ENCODE measurements at places on chromosomes 7 and 10.

DNA sequence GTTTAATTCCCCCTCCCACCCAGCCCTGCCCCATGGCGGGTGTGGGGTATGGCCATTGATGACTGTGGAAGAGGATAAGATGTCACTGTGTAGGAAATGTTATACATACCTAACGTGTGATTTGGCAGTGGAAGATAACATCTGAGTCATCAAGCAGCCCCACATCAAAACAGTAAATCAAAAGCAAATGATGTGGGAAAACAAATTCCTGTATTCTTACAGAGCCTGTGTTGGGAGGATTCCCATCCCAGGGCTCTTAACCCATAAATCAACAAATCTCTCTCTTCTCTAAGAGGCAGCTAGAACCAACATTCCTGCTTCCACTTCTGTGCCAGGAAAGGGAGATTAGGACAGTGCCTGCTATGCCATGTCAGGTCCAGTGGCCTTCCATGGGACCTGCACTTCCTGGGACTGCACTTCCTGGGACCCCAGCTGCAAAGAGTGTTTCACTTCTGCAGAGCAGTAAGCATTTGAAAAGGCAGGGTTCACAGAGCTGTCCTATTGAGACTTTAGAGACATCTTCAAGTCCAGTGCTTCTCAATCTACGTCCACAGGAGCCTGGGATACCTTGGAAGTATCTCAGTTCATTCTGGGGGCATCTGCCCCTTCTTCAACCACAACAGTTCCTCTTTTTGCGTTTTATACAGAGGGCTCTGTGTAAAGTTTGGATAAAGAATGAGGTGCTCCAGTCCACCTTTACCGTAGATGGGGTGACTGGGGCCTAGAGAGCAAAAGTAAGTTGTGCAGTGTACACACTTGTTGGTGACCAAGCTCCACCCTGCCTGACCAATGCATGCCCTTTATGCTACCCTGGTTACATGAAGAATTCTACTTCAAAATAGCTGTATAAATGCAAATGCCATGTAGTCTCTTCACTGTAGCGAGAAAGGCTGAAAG, 45.7 kb downstream of the ATXN7L1 start:
- no peak for DNase-seq

- DNase-seq = no peak
These were observed 3.7 kb downstream of the SUFU start for GRCh38 chr10:102507521-102507920.

DNA sequence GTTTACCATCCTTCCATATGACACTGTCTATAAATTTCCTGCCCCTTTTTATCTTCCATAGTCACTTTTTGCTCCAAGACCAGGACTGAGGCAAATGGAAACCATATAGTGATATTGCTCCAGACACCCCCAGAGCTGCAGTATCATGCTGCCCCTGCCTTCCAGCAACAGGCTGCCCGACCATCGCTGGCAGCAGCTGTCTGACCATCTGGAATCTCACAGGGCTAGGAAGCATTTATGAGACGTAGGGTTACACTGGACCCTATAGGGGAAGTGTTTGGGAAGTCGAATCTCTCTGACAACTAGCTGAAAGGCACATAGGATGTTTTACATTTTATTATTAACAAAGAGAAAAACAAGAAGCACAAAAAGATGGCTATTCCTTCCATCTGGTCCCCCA, 19.4 kb downstream of the ENO4 start:
- DNase-seq = no peak

DNA sequence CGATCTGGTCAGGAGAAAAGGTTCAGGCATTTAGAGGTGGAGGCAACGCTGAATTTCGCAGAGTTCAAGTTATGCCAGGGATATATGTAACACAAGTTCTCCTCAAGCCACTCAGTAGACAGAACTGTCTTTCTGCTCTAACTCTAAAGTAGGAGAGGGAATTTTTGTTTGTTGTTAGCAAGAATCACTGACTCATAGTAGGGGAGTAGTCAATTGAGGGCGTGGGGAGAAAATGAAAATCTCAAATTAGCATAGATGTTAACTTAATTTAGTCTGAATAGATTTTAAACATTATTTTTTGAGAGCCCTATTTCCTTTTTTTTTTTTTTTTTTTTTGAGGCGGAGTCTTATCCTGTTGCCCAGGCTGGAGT, 34.6 kb downstream of the PSMC2 start:
- no peak for DNase-seq

DNA sequence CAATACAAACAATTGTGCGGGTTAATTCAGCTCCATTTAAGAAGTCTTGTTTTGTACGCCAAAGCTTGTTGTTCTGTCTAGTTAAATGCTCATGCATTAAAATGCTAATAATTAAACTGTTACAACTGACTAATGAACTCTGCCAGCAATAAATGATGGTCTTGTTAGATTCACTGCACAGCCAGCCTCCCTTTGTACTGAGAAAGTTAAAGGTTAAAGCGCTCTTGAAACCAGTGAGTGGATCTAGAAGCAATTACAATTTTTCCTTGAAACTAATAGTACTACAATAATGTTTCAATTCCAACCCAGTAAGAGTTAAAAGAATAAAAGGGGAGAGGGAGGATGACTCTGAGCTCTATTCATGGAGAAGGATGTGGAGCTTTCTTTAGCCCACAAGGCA, 233.0 kb downstream of the EMX2 start:
- no peak for DNase-seq

DNA sequence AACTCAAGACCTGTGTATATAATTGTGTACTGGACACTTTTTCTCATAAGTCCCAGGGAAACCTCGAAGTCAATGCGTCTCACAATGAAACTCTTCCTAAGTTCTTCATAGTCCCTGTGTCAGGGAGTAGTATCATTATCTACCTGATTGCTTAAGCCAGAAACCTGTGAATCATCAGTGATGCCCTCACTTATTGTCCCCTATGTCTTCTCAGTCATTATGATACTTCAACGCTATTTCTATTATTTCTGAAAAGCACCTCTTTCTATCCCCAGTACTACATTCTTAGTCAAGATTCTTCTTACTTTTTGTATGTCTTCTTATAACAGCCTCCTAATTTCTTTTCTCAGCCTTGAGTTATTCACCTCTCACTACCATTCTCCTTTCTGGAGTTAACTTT, 94.3 kb downstream of the OTUD1 start:
- no peak for DNase-seq

DNA sequence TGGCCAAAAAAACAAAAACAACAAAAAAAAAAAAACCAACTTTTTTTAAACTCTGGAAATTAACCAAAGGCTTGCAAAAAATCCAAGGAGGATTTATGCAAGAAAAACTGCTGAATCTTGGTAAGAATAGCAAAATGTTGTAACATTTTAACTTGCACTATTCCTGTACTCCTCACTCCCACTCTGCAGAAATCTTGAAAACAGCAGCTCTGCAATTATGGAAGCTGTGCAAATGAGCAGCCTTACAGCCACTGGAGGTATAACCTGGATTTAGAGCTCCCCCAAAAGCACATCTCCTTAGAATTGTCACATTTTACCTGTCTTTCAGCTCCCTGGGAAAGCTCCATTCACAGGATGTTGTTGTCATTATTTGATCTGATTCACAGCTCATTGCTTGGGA, 41.8 kb upstream of the LRGUK start:
- no peak for DNase-seq

- DNase-seq = no peak
These were observed 362.5 kb downstream of the POM121L12 start for GRCh38 chr7:53397911-53398310.

- no peak for DNase-seq
These were observed 60.7 kb downstream of the CHCHD3 start for GRCh38 chr7:133021196-133021595.

- DNase-seq = no peak
These were observed 95.5 kb upstream of the MEOX2 start for GRCh38 chr7:15781944-15782343.

DNA sequence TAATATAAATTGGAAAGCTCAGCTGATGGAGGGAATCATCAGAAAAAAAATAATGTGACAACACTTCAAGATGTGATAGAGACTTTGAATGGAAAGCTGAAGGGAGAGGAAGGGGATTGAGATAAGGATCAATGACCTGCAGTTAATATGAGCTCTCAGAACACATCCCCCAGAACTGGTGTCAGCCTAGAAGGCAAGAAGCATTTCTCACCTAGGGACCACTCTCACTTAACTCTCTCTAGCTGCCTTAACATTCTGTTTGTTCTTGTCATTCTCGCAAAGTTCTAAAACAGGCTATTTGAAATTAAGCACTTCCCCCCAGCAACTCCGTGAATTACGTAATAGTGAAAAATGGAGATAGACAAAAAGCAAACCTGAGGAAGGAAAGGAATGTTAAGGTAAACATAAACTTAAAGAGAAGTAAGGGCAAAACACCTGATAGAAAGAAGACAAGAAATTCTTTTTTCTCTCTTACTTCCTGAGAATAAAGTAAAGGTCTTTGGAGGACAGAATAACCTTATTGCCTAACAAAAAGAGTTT, 1.2 kb upstream of the MPP7 start:
- DNase-seq = peak; percentile 4

DNA sequence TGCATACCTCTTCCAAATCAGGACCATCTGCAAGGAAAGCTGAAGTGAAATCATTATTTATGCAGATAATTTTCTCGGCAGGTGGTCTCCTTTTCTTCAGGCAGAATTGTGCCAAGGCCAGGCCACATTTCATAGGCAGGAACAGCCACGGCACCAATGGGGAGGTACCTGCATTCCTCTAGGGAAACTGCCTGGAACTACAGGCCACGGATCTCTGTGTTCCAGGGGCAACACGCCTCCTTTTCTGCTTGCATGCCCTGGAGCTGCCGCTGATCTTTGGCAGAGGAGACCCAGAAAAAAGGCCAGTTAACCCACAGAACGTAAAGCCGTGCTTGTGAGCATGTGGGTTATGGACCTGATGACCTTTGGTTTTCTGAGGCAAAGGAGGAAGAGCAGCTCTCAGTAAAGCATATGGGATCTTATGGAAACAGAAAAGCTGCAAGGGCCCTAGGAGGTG, 111.2 kb upstream of the KIAA1217 start:
- DNase-seq = no peak

- no peak for DNase-seq
These were observed 50.5 kb downstream of the TPST1 start for GRCh38 chr7:66255534-66256100.

DNA sequence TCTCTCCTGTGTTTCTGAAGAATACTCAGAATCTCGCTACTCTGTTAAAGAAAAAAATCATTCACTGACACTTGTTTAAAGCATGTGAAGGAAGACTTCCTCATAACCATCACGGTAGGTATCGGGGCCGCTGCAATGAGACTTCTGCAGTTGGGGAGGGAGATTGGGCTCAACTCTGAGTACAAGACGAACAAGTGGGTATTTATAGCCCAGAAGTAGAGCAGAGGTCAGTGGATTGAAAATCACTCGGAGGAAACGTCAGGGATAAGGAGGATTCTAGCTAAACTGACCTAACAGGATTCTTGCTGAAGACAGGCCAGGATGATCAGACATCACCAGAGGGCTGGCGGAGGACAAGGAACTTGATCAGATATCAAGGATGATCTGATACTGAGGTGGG, 33.3 kb downstream of the ITPRIP start:
- no peak for DNase-seq

DNA sequence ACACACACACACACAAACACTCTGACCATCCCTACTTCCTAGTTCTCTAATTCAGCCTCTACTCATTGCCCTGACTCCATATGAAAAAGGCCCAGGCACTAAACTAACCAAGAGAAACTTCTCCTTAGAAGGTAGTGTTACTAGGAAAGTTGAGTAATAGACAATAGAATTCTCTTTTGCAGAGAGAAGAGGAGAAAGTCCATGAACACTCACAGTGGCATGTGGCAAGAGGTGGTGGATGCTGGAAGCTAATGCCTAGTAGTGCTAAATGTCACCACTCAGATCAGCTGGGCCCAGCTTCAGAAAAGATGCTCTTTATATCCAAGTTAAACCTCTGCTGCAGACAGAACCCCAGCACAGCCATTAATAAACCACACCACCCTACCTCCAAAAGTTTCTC, 58.2 kb downstream of the SORBS1 start:
- no peak for DNase-seq

GRCh38 chr7:75993689-75994387, 557 bp downstream of the TMEM120A start:
- DNase-seq = peak; percentile 47

- DNase-seq = no peak
These were observed 261.5 kb downstream of the SNX10 start for GRCh38 chr7:26553128-26553527.

- peak; percentile 17 for DNase-seq
These were observed 44.1 kb upstream of the ZNRF2 start for GRCh38 chr7:30240106-30240800.

DNA sequence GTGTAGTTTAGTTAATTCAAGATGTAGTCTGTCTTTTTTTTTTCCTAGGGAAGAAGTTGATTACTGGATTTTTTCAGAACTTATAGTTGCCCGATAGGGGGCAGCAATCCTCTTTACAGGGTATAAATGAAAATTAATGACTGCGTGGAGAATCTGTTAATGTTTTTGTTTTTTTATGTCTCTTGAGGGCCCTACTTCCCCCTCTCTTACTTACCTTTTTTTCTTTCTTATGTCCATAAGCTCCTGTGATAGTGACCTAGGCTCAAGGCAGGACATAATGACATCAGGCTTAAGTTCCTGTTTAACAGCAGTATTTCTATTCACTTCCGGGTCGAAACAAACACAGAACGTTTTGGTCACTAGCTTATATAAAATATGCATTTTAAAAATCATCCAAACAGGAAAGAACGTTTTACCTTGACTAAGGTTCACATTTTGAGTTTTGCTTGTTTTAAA, 18.8 kb downstream of the CDC123 start:
- peak; percentile 85 for DNase-seq

- no peak for DNase-seq
These were observed 158.9 kb upstream of the FRMD4A start for GRCh38 chr10:14489522-14490177.

GRCh38 chr7:30925117-30925516, 13.5 kb downstream of the AQP1 start:
- DNase-seq = no peak

DNA sequence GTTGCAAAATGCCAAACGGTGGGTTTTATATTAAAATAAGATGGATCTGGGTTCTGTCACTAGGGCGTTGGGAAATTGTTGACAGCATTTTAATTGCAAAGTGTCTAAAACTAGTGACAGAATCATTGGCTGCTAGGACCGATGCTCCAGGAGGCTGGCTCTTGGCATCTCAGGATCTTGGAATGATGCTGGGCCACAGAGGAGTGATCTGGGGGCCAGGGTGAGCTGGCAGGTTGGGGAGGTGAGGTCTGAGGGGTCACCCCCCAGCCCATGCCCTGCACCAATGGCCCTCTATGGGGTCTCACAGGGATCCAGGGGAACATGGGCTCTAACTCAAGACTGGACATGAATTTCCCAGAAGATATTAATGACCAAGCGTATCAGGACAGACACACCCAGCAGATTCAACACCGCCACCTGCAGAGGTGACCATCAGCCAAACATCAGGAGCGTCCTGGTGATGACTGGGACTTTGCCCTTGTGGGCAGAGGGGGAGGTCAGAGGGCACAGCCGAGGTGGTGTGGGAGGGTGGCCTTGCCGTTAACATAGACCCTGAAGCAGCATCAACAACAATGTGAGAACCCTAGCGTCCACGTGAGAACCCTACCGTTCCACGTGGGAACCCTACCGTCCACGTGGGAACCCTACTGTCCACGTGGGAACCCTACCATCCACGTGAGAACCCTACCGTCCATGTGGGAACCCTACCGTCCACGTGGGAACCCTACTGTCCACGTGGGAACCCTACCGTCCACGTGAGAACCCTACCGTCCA, 89.0 kb upstream of the PPP2R2D start:
- no peak for DNase-seq

- no peak for DNase-seq
These were observed 724.6 kb upstream of the CELF2 start for GRCh38 chr10:10293041-10293440.
